ENCODE measurements at places on chromosomes 3 and 15. TPM values are rescaled to one million over a fixed set of nuclear protein-coding genes. Genes with fewer than 3 reads are reported as not detected.

GRCh38 chr15:67241132-67241855, 13.2 kb downstream of the AAGAB start:
- no peak for DNase-seq

DNA sequence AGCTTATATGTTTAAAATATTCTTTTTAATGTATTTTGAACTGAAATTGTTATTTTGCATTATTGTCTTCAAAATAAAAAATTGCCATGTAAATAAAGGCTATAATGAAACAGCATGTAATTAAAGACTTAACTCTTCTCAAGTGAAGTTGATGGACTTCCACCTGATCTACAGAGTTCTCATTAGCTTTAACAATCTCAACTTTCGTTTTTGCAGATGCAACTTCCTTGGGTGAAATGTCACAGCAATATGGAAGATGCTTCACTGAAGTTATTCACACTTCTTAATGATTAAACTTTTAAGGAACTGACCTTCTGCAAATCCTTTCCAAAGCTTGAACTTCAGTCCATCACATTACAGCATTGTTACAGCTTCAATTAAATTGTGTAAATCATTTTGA, 63.6 kb downstream of the OSTN start:
- DNase-seq, result no peak

DNA sequence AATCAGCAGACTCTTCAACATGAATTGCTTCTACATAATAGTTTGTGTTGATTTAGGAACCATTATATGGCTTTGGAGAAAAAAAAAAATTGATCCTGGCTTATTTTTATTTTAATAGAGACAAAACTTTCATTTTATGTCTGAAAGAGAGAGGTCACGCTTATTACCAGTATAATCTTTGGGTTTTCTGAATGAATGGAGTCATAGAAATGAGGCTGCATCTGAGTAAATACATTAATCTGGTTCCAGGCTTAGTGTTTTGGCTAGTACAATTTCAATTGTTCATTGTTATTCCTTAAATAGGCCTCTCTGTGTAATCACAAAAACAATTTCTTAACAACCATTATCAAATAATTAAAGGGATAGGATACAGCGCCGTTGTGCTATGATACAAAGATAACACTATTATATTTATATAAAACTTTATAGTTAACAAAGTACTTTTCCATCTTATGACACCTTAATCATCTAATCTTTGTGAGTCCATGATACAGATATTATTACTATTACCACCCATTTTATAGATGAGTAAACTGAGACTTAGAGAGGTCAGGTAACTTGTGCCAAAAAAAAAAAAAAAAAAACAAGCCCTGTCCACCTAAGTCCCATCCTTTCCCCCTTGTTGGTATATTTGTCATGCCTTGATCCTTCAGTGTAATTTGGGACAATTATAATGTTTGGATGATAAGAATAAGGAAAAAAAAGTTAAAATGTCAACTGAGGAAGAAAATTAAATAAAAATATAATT, 41.8 kb upstream of the GOLM2 start:
- no peak for DNase-seq

The TMEM266 gene
- 6.2 TPM for total RNA-seq

DNA sequence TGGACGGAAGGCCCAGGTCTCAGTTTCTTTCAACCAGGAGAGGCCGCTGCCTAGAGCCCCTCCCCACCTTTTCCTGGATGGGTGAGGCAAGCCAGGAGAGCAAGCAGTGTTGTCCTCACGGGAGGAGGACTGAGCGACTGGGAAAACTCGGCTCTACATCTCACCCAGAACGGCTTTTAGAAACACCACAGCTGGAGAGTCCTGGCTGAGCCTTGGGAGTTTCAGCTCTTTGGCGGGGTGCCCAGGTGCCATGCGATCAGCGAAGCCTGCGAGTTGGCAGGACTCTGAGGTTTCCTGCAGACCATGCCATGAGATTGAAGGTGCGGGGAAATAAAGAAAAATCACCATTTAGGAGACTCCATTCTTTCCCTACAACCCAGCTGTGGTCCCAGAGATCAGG, 26.0 kb downstream of the PPCDC start:
- no peak for DNase-seq

The ABCC5 gene
- total RNA-seq, result 35.2 TPM

- DNase-seq, result no peak
Measured at GRCh38 chr3:40623567-40623966, 98.8 kb downstream of the ZNF621 start.

DNA sequence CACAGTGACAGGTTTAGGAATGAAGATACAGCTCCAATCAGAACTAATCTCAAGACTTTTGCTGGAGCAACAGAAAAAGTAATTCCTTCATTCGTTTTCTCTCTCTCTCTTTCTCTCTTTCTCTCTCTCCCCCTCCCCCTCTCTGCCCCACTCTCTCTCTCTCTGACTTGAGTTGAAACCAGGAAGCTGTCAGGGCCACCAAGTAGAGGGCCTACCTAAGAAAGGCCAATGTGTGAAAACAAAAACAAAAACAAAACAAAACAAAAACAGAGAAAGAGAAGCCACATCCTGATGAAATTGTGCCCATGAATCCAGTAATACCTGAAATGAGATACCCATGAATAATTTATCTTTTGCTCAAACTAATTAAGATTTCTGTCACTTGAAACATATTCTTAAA, 72.9 kb downstream of the ATP8B4 start:
- DNase-seq, result no peak

DNA sequence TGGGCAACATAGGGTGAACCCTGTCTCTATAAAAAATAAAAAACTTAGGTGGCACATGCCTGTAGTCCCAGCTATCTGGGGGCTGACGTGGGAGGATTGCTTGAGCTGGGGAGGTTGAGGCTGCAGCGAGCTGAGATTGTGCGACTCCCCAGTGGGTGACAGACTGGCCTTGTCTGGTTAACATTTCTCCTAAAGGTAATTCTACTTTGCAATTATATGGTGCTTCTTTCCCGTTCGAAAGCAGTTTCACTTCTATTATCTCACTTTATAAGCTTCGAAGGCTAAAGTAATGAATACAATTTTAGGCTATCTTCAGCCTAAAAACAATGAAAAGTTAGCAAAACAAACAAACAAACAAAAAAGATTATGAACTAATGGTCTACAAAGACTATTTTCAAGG, 35.3 kb downstream of the COMMD2 start:
- DNase-seq, result no peak

GRCh38 chr3:29644956-29645636, 364.2 kb downstream of the RBMS3 start:
- DNase-seq, result no peak

GRCh38 chr3:122936986-122937385, 90.6 kb downstream of the SEMA5B start:
- no peak for DNase-seq

GRCh38 chr3:177429079-177429478, 231.8 kb upstream of the TBL1XR1 start:
- DNase-seq, result no peak

DNA sequence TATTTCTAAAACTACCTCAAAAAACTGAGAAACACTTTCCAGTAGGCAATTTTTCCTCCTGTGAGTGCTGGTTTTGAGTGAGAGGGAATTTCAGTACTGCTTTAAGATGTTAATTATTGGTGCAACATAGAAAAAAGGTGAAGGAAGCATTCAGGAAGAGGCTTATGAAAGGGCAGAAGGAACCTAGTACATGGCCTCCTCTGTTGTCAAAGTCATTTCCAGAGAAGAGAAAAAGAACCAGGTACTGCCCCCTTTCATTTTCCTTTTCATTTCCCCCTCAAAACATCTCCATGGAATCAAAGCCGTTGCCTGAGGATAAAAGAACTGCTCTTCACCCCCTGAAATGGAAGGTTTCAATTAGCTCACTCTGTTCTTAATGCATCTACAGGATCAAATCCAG, 19.8 kb downstream of the RARRES1 start:
- DNase-seq, result no peak

GRCh38 chr3:151321526-151321925, 4.9 kb upstream of the GPR87 start:
- no peak for DNase-seq

- DNase-seq, result peak; percentile 26
Measured at GRCh38 chr3:113531826-113532697, at the start of gene SIDT1. Gene SIDT1 (plus strand): TSS chr3:113532555. CDS start chr3:113533022, 467 bp downstream.

GRCh38 chr3:57127891-57128518, 37.1 kb downstream of the IL17RD start:
- DNase-seq, result no peak

The UMPS gene
- total RNA-seq, result 45.4 TPM

- DNase-seq, result no peak
Measured at GRCh38 chr3:21641959-21642358, 109.1 kb downstream of the ZNF385D start.

DNA sequence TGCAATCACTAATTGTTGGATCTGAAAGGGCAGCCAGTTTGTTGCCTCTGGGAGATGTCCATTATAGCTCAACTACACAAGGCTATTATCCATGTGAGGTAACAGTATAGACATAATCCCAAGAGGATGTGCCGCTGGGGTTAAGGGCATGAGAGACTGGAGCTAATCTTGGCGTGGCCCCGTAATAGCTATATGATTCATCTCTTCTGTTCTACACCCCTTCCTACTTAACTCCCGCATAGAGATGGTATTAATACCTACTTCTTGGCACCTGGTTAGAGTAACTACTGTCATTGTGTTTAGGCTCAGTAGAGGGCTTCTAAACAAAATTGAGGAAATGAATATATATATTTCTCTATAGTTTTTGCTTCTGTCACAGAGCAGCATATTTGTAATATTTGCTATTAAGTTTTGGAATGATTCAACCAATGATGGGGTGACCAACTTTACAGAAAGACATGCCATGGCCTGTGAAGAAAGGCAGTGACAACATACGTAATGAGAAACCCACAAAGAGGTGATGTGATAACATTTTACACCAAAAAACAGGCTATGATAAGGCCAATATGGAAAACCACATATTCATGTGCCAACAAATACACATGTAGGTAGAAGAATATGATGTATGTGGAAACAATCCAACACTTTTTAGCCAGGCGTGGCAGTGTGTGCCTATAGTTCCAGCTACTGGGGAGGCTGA, 76.8 kb upstream of the DPH6 start:
- no peak for DNase-seq

DNA sequence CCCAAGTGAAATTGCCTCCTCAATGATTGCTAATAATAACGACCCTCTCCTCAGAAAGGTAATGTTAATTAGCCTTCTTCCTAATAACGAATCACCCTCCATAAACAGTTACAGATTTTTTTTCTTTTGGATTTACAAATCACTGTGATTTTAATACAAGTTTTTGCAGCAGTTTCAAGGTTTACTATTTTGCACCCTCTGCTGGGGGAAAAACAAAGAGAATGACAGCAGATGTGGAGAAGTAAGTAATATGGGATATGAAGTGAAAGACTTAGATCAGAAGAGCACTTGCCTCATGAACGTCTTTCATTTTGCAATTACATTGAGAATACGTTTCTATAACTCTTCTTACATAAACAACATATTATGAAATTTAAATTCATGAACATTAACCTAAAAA, 16.1 kb upstream of the CNTN3 start:
- DNase-seq, result no peak

DNA sequence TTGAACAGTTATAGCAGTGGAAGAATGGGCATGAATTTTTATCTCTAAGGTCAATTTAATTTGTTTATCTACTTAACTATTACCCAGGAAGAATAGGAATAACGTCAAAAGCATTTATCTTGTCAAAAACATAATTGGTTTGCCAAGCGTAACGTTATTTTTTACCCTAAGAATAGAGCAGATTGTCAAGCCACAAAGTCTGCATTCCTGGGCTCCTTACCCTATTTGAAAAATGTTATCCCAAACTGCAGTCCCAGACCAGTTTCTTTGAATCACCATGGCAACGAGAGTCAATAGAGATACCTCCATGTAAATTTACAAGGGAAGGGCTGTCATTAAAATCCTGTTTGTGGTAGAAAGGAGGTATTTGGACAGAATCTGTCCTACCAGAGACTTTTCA, 61.1 kb downstream of the CPNE4 start:
- DNase-seq, result no peak

DNA sequence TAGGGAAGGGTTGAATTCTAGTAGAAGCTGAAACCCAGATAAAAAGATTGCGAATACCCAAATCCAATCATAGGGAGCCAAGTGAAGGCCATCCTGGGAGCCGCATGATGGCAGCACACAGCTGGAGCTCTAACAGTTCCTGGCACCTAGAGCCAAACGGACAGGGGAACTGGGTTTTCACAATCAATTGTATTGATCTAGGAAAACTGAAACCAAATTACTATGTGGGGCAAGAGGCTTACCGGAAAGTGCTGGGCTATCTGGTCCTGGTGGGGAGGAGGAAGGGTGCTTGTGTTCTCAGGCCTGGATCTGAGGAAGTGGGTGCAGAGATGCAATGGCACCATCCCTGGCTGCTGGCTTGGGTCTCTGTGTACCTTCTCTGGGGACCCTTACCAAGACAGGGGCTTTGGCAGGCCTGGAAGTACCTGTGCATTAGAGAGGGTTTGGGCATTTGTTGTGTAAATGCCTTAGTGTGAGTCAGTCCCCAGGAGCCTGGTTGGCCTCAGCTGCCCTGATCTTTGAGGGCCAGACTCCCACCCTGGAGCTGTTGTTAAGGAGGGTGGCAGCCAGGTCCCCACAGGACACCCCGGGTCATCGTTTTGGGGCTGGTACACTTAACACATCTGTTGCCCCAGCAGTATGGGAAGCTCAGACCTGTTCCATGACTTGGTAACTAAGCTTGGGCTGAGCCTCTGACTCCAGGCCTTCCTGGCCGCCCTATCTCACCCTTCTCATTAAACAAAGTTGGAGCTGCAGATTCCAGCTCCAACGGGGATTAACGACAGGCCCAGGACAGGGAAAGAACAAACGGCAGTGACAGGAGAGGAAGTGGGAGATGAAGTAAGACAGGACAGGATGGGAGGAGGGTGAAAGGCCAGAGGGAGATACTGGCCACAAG, 8.9 kb upstream of the FURIN start:
- DNase-seq, result no peak

- no peak for DNase-seq
Measured at GRCh38 chr3:153052096-153052460, 109.9 kb upstream of the RAP2B start.

The P2RY13 gene
- total RNA-seq, result not detected

The FBXO40 gene
- 0.04 TPM for total RNA-seq

The MAGI1 gene
- 58.2 TPM for total RNA-seq

GRCh38 chr3:107987036-107987939, 103.5 kb downstream of the CD47 start:
- no peak for DNase-seq

GRCh38 chr3:77040926-77041722, 1.2 kb downstream of the ROBO2 start:
- DNase-seq, result no peak

GRCh38 chr3:13654330-13655060, 105.6 kb downstream of the FBLN2 start:
- DNase-seq, result no peak

DNA sequence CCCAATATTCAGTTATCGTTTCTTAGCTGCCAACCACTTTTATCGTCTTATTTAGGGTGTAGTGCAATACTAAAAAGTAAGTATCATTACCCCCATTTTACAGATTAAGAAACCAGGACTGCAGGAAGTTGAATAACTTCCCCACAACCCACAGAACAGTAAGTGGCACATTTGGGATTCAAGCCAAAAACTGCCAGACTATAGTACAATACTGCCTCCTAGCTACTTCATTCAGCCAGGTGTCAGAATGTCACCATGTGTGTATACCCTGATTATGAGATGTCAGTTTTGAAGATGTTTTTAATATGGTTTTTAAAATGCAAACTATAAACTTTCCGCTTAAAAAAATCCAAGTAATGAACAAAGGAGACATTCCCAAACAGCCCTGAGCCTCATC, 74.2 kb upstream of the PROK2 start:
- no peak for DNase-seq

The NRROS gene
- total RNA-seq, result 5.1 TPM

- DNase-seq, result no peak
Measured at GRCh38 chr15:29911705-29912104, 89.4 kb upstream of the TJP1 start.

- no peak for DNase-seq
Measured at GRCh38 chr3:72594615-72595215, 253.5 kb downstream of the SHQ1 start.
